ENCODE measurements at places on chromosomes 4 and X.

DNA sequence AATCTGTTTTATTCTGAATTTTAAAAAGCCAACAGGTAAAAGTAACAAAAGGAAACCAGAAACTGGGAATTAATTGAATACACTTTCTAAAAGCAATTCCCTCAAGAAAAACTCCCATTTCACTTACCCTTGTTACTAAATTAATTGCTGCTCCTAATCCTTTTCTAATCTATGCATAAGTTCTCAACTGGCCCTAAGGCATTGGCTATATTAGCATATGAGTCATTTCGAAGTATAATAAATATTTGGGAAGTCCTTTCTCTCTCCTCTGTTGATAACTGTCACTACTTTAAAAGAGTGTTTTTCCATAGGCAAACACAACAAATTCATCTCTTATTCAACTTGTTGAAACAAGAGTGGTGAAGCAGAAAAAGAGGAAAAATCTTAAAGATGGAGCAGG lies 486.5 kb upstream of the HTR2C start:
- no peak for DNase-seq

DNA sequence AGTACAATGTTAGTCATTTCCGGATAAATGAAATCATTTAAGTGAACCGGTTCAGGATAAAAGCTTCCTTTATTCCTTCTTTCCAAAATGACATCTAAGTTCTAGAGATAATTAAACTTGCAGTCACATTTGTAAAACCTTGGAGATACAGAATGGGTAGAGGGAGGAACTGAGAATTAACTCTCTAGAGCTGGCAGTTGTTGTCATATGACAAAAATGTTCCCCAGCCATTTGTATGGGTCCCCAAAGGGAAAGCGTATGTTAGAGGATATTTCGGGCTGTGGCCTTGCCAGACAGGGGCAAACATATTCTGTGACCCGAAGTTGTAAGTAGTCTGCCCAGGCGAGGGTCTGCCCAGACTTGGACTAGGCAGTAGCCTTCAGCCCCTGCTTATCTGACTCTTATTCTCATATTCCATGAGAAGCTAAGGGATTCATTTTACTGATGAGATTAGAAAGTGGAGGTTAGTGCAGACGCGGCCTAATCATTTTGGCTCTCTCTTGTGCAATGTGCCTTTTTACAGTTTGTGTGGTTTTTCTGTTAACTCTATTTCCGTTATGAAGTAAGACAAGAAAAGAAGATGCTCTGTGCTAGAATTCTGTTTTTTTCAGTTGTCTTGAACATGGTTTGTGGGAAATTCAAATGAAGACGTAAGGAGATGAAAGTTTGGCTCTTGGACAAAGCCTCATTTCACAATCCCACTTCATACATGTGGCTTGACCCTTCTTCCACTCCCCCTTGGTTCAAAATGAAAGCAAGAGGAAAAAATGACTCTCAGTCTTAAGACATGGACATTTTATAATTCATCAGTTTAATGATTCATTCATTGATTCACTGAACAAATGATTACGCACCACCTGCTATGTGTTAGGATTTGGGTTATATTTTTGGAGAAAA lies 2394.2 kb upstream of the AGA start:
- DNase-seq: no peak

GRCh38 chrX:114581528-114582263 lies 2.2 kb upstream of the HTR2C start:
- no peak for DNase-seq

DNA sequence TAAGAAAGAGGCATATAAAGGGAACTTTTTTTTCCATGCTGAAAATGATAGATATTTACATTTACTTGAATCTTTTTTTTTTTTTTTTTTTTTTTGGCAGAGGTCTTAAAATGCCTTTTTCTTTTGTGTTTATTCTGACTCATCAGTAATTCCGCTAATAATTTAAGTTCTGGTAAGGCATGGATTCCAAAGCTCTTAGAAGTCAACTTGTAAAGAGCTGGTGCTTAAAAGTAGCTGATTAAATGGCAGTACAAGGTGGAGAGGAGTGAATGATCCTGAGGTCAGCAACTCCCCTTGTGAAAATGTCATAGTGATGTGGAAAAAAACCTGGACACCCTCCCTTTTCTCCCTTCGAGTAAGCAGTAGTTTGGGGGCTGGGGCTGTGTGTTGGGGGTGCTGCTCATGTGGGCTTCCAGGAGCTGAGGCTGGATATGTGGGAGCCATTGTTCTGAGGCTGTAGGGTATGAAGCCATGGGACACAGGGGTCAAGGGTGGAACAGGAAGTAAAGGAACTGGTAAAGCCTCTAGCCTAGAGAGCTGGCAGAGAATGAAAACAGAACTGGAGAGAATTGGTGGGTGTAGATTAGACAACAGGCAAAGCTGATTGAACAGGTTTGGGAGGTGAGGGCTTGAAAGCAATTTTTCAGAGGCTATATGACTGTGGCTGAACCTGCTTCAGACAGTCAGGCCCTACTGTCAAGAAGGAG lies 41.0 kb upstream of the PITX2 start:
- DNase-seq: no peak

GRCh38 chr4:161760008-161760407 lies 403.8 kb downstream of the FSTL5 start:
- DNase-seq: no peak

DNA sequence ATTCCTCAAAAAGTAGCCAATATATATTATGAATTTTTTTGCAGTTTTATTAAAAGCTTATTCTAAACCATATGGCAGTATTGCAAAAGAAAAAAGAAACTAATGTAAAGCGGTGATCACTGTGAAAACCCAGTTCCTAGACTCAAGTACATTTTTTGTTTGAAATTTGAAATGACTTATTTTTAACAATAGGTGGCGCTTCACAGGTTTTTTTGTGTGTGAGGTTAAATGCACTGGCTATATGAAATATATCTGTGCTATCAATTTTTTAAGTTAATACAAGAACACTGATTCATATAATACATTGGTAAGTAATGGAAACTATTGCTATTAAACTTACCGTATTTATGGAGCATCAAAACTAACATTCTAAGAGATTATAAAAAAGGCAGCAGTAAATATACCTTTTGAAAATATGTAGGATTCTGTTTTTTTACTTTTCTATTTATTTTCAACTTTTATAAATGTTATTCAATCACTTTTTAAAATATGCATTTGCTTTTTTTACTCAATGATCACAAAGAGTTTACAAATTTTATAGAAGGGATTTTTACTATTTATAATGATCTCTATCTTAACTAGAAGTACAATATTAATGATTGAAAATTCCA lies 5.6 kb upstream of the SPRY1 start:
- DNase-seq: peak; percentile 23

- no peak for DNase-seq
Measured at GRCh38 chr4:128862608-128863311, 53.3 kb downstream of the JADE1 start.

- DNase-seq: no peak
Measured at GRCh38 chr4:149884529-149885181, 69.0 kb upstream of the IQCM start.

- peak; percentile 6 for DNase-seq
Measured at GRCh38 chr4:112213091-112213490, 18.5 kb upstream of the AP1AR start.

GRCh38 chr4:122884499-122884898 lies 37.9 kb downstream of the NUDT6 start:
- DNase-seq: no peak

DNA sequence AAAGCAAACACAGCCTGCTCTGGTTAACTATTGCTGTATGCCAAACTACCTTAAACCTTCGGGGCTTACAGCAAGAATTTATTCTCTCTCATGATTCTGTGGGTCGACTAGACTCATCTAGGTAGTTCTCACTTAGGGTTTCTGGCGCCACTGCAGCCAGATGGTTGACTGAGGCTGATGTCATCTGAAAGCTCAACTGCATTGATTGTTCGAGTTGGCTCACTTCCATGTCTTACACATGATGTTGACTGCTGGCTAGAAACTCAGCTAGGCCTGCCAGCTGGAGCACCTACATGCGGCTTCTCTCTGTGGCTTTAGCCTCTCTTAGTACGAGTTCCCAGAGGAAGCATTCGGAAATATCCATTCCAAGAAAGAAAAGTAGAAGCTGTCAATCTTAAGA lies 103.2 kb downstream of the SRPX start:
- DNase-seq: peak; percentile 23

GRCh38 chr4:26110493-26110892 lies 196.5 kb downstream of the SMIM20 start:
- no peak for DNase-seq

GRCh38 chr4:113958766-113959538 lies 20.5 kb downstream of the ARSJ start:
- DNase-seq: peak; percentile 92

GRCh38 chrX:79645749-79646148 lies 278.6 kb upstream of the ITM2A start:
- DNase-seq: no peak

- DNase-seq: no peak
Measured at GRCh38 chr4:36704289-36704688, 422.9 kb downstream of the DTHD1 start.

GRCh38 chr4:27414887-27415731 lies 554.5 kb downstream of the STIM2 start:
- no peak for DNase-seq

GRCh38 chr4:7183161-7183560 lies 9.2 kb upstream of the SORCS2 start:
- no peak for DNase-seq

- no peak for DNase-seq
Measured at GRCh38 chr4:172143605-172144314, 330.6 kb downstream of the GALNTL6 start.

GRCh38 chr4:37389366-37389765 lies 144.8 kb downstream of the NWD2 start:
- DNase-seq: no peak

DNA sequence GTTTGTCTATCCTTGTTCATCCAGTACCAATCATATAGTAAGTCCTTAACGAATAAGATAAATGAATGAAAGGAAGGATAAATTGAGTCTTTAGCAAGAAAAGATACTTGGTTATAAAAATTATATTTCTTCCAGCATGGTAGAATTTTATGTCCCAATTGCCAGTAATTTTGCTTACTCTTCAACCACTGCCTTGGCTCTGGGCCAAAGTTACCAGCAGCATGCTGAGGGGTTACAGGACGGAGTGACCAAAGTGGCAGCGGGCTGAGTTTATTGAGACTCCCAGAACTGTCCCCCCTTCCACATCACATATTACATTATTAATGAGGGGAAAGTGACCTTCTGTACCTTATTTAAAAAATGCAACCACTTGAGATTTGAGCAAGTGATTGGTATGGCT lies 121.7 kb downstream of the RASGEF1B start:
- no peak for DNase-seq

- peak; percentile 77 for DNase-seq
Measured at GRCh38 chr4:109548655-109549054, 11.4 kb upstream of the MCUB start.

- DNase-seq: peak; percentile 77
Measured at GRCh38 chr4:14783011-14783877, 219.0 kb upstream of the CPEB2 start.

DNA sequence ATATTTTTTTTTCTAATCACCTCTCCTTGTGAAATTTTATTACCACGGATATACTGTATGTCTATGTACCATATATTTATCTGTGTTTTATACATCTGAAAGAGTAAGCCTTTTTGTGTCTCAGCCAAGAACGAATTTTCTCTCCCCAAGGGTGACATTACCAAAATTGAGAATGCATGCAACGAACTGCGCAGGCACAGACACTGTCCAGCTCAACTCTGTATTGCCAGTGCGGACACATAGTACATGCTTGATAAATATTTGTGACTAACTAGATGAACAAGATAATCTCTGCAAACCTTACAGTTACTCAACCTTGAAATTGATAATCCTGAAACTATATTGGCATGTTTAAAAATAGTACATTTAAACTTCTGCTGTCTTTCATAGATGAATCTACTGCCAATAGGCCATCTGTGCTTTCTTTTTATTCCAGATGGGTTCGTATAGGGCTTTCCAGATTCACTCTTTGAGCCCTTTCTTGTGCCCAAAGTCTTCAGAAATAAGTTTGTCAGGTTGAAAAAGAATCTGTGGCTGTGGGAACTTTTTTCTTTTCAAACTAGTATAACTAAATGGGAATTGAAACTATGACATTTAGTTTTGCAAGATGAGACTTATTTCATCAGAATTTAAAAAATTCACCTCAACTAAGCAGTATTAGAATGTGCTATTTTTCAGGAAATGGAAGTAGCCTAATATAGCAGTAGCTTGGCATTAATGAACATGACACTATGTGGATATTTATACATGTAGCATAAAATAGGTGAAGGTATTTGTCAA lies 38.9 kb downstream of the DTHD1 start:
- DNase-seq: no peak

GRCh38 chr4:70749313-70749712 lies 27.5 kb downstream of the RUFY3 start:
- no peak for DNase-seq

GRCh38 chr4:120000591-120001296 lies 65.9 kb downstream of the MAD2L1 start:
- no peak for DNase-seq

GRCh38 chr4:158253350-158253980 lies 43.2 kb downstream of the TMEM144 start:
- DNase-seq: peak; percentile 49

DNA sequence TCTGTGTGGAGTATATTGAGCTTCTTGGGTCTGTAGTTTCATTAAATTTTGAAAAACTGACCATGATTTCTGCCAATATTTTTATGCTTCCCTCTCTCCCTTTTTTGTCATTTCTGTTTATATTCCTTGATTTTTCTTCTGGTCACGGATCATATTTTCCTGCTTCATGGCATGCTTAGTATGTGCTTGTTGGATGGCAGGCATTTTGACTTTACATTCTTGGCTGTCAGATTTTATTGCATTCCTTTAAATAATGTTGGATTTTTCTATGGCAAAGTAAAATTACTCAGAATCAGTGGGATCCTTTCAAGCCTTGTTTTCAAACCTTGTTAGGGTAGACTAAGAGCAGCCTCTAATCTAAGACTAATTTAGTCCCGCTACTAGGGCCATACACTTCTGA lies 531.8 kb downstream of the IL15 start:
- no peak for DNase-seq

DNA sequence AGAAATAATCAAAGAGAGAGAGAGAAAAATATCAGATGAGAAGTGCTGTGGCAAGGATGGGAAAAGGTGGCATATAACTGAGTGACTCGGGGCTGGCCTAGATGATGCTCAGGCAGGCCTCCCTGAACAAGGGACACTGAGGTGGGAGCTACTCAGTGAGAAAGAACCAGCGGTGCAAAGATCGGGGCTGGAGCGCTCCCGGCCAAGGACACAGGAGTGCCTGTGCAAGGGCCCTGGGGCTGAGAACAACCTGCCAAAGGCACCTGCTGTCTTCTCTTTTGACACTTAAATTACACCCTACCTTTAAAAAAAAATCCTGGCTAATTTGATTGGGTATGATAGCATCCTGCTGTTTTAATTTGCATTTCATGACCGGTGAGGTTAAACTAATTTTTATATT lies 77.7 kb upstream of the C4orf50 start:
- no peak for DNase-seq

GRCh38 chr4:85498068-85498733 lies 23.3 kb downstream of the ARHGAP24 start:
- DNase-seq: peak; percentile 81

DNA sequence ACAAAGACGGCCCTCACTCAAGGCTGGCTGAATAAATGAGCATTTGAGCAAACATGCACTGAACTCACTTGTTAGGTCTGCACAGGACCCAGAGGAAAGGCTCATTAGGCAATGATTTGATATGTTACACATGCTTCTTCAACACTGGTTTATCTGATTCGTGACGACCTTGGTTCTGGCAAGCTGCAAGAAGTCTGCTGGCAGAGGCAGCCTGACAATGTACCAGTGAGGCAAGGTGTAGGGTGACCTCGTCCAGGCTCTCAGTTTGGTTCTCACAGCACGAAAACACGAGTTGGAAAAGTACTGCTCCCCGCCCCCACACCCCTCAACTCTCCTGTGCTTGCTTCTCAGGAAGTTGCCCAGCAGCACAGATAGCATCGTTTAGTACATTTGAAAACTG lies 63.1 kb upstream of the CITED1 start:
- no peak for DNase-seq

Data from RPMI7951 (cell line).